ENCODE measurements at places on chromosomes 2 and 18.

DNA sequence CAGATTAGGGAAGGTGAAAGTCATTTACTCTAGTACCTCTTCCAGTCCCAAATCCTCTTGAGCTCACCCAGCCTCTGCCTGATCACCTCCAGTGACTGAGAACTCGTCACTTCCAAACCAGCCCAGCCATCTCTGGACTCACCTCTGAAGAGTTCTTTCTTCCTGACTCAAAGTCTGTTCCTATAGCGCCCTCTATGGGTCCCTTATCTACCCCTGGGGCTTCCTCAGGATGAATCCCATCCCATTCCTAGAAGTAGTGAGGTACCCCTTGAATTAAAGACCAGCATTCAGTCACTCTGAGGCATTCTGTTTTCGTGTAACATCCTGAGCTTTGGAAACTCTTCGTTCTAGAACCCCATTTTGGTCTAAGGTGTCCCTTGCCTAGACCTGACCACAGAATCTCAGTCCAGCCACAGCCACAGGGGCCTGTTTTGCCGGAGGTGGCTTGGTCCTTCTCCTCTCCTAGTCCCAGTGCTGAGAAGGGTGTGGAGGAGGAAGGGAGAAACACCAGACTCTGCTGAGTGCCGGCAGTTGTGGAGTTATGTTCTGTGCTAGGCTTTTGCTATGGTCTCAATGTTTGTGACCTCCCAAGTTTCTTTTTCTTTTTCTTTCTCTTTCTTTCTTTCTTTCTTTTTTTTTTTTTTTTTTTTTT lies 32.7 kb downstream of the SIX3 start:
- peak; percentile 60 for DNase-seq

DNA sequence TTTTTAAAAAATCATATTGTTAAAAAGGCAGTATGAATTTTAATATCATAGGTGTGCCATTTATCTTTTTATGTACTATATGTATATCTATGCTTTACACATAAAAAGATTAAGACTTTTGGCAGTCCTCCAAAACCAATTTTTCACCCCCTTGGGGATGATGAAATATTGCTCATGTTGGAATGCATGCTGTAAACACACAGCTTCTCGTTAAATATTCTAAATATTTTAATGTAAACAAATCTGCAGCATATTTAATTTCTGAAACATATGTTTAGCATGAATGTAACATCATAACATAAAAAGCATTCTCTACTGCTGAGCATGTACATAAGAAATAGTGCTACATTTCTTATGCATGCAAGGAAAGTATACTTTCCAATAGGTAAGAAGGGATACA lies 484.3 kb upstream of the LRATD1 start:
- DNase-seq = no peak

GRCh38 chr2:66270247-66270646 lies 164.7 kb upstream of the MEIS1 start:
- DNase-seq = no peak

DNA sequence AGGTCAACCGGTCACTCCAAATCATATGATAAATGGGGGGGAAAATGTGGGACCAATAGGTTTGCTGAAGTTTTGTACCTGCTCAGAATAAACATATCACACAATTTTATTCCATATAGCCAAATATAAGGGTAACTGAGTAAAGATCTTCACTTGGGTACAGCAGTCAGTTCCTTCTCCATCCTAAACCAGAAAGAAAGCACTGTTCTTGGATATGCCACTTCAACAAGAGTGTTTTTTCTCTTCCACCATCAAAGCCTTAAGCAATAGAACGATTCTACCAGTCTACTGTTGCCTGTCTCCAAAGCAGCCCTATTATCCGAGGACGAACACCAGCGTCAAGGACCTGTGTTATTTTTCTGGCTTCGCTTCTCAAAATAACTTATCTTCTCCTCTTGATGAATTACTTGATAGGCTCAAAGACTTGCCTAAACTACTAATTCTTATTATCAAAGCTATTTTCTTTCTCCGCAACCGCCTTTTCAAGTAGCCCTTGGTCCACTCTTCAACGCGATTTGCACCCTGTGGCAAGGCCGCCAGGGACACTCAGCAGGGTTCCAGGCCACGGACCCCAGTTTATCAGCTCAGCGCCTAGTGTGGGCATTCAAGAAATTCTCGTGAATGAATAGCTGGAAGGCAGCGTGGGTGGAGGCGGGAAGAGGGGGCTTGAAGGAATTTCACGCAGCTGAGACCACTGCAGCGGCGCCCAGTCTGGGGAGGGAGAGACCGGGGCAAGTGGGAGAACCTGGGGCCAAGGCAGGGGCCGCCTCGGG lies 646 bp downstream of the ALS2 start:
- no peak for DNase-seq

DNA sequence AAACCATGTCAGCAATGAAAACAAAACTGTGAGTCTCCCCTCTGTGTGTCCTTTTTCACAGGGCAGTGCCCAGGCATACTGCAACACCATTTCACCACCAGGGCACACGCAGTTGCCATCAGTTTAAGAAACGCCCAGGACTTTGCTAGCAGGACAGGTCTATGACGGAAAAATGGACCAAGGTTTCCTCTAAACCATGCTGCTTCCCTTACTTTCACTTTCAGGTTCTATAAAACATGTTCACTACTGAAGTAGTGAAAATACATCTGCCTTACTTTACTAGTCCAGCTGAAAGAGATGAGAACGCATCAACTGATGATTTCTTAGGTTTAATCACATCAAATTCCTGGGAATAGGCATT lies 110.5 kb downstream of the TCF4 start:
- no peak for DNase-seq

DNA sequence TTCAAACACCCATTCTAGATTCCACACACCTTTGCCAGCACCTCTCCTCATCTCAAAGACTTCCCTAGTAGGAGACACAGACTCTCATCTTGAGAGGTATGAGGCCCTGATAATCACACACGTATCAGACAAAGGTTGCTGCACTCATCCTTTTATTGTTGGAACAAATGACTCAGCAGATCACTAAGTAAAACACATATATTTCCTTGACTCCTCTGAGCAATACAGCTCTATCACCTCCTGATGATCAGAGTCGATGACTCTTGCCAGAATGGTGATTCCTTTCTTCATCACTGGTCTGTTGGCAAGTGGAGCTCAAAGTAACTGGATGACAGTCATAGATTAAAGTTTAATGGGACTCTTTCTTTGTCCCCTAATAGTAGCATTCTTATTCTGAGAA lies 1049.2 kb upstream of the ZEB2 start:
- no peak for DNase-seq

Measured in endothelial cell (in vitro differentiated cells).